ENCODE measurements at places on chromosomes 7 and 10. TPM values are rescaled to one million over a fixed set of nuclear protein-coding genes. Genes with fewer than 3 reads are reported as not detected.
A peak's percentile ranks its signal among the peaks of the same experiment; 100 is the strongest.

GRCh38 chr10:84179059-84179710, 5.6 kb downstream of the GPR15LG start:
- DNase-seq, result no peak

- no peak for DNase-seq
Observed at GRCh38 chr10:83536426-83536825, 602.9 kb upstream of the GHITM start.

COPG2 gene
- polyA plus RNA-seq, result 20.8 TPM

GIMAP6 gene
- 10.7 TPM for polyA plus RNA-seq

GRCh38 chr10:3787016-3787400, 2.0 kb upstream of the KLF6 start:
- no peak for DNase-seq

GRCh38 chr10:12925845-12926244, 75.7 kb downstream of the CCDC3 start:
- no peak for DNase-seq

GRCh38 chr10:62031507-62031906, 130.0 kb downstream of the ARID5B start:
- no peak for DNase-seq

TRUB1 gene
- 20.6 TPM for polyA plus RNA-seq

PAPOLB gene
- 0.03 TPM for polyA plus RNA-seq

- DNase-seq, result no peak
Observed at GRCh38 chr7:100432053-100432452, 2.4 kb downstream of the MEPCE start.

SP8 gene
- not detected for polyA plus RNA-seq

DNA sequence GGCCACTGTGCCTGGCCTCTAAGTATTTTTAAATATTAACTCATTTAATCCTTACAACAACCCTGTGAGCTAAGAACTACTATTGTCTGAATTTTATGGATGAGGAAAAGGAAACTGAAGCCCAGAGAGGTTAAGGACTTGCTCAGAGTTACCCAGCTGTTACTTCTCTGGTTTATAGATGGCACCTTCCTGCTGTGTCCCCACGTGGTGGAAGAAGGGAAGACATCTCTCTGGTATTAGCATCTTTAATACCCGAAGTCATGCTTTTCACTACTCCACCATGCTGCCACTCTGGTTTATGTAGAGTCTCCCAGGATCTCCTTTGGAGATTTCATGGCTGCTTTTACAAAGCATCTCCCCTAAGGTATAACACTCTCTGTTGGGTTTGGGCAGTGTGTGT, 105.5 kb upstream of the MKLN1 start:
- DNase-seq, result no peak

GRCh38 chr10:101031796-101032636, 982 bp downstream of the SFXN3 start:
- DNase-seq, result peak; percentile 97

- DNase-seq, result no peak
Observed at GRCh38 chr10:102341038-102341688, 54.3 kb upstream of the NFKB2 start.

DNA sequence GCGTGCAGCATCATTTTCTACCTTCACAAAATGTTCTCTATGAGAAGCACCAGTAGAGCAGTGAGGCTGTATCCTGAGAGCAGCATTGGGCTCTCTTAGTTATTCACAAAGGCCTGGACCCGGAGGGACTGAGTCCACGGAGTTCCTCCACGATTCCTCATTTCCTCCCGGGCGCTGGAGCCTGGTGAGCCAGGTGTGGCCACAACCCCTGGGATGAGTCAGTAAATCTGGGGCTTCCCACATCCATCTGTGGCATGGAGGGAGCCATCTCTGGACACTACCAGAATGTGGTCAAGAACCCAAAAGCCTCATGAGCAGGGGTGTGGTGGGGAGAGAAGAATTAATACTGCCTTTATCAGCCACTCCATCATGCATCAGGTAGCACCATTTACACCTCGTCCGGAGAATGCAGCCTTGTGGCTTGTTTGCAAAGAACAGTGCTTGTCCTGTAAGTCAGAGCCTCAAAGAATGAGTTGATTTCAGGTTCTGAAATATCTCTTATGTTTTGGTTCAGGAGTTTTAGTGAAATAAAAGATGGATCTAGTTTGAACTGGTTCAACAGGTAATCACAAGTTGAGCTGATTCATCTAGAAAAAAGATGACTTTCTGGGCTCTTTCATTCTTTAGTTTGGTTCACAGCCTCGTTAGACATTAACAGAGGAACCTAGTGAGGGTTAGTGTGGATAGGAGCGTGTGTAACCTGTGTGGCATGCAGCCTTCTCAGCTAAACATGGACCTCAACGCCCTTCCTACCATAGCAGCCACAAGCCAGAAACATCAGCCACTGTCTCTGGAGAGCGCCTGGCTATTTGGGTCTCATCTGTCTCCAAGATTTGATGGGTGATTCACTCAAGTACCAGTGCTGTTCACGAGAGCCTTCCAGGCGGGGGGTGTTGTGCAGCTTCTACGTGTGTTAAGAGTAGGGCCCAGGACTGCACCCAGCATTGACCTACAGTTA, 95.2 kb downstream of the WDR37 start:
- DNase-seq, result no peak

GRM8 gene
- 0.04 TPM for polyA plus RNA-seq

DNA sequence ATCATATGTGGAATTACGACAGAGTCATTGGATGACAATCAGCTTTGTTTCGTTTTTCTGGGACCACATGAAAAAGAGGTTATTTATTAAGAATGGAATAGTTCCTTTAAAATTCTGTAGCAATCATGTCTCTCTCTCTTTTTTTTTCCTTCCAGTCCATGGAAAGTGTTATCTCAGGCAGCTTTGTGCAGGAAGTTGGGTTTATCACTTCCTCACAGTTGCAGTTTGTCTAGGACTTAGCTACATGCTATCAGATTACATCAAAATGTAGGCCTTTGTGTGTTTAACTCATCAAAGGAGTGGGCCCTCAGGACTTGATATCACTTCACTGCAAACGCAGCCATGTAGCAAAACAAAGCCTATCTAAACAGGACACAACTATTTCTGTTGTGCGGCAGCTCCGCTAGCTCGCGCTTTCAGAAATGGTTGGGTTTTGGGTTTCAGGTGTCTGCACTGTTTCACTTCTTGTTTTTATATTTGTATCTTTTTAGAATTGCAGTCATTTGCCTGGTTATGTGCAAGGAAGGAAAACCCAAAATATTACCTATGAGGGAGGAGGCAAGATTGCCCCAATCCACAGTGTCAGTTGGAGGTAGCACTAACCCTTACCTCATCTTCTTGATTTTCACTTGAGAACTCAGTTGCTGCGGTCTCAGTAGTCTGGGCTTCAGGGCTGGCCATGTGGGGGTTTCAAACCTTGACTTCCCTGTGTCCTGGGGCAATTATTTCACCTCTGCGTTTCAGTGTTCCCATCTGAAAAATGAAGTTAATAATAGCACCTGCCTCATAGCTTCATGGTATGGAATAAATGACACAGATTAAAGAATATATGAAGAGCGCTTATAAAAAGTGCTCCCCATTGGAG, 66.7 kb downstream of the HHEX start:
- peak; percentile 17 for DNase-seq

- no peak for DNase-seq
Observed at GRCh38 chr7:47669901-47670384, 88.0 kb upstream of the TNS3 start.

DNA sequence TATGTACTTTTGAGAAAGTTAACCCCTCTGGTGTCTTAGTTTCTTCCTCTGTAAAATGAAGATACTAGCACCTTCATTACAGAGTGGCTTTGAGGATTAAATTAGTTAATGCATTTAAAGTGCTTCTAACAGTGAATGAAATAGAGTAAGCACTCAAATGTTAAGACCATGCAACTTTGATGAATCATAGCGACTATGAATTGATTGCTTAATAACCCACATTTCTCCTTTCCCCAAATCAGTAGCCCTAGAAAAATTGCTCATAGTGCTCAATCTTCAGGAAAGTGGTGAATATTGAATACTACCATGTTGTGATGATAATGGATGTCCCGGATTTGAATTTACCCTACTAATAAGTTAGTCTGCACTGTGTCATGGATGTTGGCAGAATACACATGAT, 48.1 kb downstream of the CD36 start:
- no peak for DNase-seq
